Mucosa of descending colon (tissue), 3 donors: ENCODE measurements at places on chromosomes 2 and 18. TPM values are rescaled to one million over a fixed set of nuclear protein-coding genes. Genes with fewer than 3 reads are reported as not detected.

The FBLN7 gene
- 2.2 TPM for total RNA-seq

The KHK gene
- 14.7 TPM for total RNA-seq

- DNase-seq = no peak
Measured at GRCh38 chr2:63861220-63861822, 19.6 kb downstream of the UGP2 start.

GRCh38 chr2:234411793-234412192, 85.1 kb downstream of the ARL4C start:
- DNase-seq = no peak

DNA sequence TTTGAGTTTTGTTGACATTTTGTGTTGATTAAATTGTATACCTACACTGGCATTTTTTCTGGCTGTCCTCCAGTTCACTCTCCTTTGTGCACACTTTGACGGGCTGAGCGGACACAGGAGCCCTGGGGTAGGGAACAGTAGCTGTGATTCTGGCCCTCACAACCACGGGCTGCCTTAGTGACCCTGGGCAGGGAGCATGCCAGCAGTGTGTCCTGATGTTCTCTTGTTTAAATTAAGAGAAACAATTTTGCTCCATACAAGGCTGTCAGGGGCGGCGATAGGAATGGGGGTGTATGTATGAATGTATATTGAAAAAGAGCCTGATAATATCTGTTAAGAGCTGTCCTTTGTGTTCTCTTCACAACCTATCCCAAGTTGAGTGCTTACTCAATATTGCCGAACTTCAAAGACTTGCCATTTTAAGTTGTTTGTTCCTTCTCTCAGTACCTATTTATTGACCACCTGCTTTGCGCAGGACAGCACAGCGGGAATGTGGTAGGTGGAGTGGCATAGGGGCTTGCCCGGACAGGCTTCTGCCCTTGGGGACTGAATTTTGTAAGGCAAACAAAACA, 103.7 kb upstream of the EML6 start:
- no peak for DNase-seq

DNA sequence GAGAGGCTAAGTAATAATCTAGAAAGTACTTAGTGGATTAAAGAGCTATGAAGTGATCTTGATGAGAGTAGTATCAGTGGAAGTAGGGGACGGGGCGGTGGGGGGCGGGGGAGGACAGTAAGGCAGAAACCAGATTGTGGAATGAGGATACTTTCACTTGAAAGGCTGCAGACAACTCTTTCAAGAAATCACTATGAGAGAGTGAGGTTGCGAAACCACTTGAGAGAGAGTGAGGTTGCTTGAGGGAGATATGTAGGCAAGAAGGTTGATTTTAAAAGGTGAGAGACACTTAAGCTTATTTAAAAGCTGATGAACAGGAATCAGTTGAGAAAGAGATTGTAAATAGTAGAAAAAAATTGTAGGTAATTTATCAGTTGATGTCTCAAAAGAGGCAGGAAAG, 3.8 kb downstream of the ZNF397 start:
- no peak for DNase-seq
